ENCODE measurements at places on chromosomes 7 and 10.
A peak's percentile ranks its signal among the peaks of the same experiment; 100 is the strongest.

DNA sequence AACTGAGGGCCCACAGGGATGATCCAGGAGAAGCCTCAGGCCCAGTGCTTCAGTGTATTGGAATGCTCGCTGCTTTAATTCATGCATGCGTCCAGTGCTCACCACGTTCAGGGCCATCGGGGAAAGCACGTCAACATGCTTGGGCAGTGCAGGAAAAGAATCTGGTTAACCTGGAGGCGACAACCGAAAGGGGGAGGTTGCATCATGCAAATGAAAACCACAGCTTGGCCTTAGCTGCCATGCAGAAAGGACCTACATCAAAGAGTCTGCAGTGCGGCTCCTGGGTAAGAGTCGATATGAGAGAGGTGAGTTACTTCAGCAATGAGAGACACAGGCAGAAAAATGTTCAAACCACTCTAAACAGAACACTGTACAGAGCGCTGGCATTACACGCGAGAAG lies 440.1 kb downstream of the KCNMA1 start:
- DNase-seq: no peak

DNA sequence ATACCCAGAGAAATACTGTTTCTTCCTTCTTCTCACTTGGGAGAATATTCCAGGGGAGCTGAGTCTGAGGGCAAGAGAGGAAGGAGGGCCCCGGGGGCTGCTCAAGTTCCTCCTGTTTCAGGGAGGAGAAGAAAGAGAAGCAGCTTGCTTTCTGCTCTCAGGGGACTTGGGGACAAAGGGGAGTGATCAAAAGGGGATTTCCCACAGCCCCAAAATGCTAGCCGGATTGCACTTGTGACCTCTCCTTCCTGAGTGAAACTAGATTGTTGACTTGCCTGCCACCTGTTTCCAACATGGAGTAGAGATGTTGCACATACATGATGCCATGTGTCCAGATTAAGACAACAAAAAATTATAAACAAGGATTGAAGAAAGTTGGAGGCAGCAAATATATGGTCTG lies 28.7 kb upstream of the PDCD4 start:
- no peak for DNase-seq

- DNase-seq: no peak
Observed at GRCh38 chr10:76352300-76352699, 920.9 kb downstream of the LRMDA start.

GRCh38 chr10:67520924-67521520 lies 175.0 kb downstream of the CTNNA3 start:
- peak; percentile 20 for DNase-seq

DNA sequence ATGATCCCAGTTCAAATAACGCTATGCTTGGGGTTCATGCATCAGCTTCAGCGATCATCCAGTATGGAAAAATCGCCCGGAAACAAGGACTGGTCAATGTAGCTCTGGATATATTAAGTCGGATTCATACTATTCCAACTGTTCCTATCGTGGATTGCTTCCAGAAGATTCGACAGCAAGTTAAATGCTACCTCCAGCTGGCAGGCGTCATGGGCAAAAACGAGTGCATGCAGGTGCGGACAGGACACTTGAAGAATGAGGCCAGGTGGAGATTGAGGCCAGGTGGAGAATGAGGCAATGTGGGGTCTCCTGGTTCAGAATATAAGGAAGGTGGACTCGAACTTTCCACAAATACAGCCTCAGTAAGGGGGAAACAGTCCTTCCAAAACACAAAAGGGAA lies 105.8 kb downstream of the TRRAP start:
- no peak for DNase-seq

GRCh38 chr10:115052226-115052625 lies 40.9 kb upstream of the ATRNL1 start:
- DNase-seq: no peak

Measured in activated T-cell treated with anti-CD3 and anti-CD28 coated beads, Interleukin-2, amount 50 U/mL, for 48 hours (primary cell).